ENCODE measurements at places on chromosomes 12 and 14. TPM values are rescaled to one million over a fixed set of nuclear protein-coding genes. Genes with fewer than 3 reads are reported as not detected.

DNA sequence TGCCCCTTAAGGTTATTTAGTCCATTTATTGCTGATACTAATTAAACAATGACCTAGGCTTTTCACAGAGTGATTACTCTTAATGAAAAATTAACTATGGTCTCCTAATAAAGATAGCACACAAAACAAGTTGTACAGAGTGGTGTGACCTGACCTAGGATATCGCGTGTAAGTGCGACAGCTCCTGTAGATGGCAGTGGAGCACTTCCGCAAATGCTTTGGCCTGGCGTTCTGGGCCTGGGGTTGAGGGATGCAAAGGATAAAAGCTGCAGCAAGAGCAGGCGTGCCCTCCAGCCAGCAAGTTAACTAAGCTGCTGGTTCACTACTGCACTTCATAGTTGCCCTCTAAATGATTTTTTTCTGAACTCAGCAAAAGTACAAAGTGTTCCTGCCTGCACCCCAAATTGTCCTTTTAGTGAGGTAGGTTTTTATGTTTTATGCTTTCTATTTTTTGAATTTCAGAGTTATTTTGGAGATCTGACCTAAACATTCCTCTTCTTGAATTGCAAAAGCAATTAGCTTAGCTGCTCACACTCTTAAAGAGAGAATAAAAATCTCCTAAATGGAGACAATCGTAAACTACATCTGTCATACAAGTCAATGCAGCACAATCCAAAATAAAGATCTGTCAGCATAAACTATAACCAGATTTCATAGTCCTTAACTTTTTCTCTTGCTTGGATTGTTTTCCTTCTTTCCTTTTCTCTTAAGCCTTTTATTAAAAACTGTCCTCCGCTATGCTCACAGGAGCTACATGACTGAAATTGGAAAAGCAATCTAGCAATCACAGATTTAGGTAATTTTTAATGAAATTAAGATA, 379.6 kb downstream of the LRIG3 start:
- DNase-seq = peak; percentile 77

Gene P3H3
- 48.0 TPM for polyA plus RNA-seq

- no peak for DNase-seq
These were observed 808.1 kb upstream of the USP15 start for GRCh38 chr12:61452076-61452475.

DNA sequence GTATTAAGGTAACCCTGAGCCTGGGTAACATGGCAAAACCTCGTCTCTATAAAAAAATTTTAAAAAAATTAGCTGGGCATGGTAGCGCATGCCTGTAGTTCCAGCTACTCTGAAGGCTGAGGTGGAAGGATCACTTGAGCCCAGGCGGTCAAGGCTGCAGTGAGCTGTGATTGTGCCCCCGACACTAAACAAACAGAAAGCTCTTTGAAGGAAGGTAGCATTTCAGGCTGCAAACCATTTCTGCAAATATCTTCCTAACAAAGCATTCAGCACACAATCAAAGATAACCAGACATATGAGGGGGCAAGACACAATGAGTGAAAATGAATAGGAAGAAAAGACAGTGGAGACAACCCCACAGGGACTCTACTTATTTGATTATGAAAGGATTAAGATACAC, 118.7 kb downstream of the PRIMA1 start:
- no peak for DNase-seq

DNA sequence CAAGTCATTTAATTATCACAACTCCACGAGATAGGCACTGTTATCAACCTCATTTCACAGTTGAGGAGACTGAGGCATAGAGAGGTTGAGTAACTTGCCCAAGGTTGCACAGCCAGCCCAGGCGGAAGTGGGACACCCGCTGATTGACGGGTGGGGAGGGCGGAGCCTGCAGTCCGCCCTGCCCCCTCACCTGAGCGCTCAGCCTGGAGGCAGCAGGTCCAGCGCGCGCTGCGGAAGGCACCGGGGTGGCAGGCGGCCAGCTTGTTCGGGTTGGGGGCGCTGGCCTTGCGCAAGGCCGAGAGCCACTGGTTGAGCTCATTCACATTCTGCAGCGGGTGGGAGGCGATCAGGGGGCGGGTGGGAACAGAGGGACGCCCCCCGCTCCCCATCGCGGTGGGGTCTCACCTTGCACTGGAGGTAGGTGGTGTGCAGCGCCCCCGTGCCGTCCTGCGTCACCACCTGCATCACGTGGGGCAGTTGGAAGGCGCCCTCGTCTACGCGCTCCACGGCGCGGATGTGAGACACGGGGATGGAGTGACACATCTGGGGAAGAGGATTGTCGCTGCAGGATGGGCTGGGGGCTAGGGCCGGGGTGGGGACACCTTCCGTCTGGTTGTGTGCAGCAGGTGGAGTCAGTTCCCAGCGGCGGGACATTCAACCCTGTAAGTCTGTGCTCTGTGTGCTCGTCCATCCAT, 31.7 kb downstream of the RASAL1 start:
- peak; percentile 48 for DNase-seq

Gene SLC2A14
- 0.99 TPM for polyA plus RNA-seq

DNA sequence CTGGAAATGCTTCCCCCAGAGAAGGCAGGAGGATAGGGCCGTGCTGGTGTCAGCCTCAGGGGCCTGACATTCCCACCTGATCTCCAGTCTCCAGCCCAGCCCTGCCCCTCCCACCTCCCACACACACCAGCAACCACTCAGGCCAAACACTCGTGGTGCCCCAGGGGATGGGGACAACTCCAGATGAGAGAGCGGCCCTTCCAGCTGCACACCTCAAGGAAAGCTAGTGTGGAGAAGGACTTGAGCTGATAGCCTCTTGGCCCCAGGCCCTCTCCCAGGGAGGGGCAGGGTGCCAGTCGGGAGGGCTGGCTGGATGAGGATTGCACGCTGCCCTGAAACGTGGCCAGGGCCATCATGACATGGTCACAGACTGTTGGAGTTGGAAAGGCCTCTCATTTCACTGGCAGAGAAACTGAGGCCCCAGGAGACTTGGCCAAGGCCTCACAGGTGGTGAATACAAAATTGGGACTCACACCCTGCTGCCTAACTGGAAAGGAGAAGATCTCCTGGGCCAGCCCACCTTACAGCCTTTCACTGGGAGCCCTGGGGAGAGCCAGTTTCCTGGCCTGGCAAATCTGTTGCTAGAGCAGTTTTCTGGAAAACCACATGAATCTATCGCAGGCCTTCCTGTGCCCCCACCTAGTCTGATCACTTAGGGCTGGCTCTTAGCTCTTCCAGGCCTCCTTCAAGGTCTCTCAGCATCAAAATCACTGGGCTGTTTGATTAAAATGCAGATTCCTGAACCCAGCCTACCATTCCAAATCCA, 52.1 kb downstream of the IRF2BPL start:
- no peak for DNase-seq

Gene MAPK1IP1L
- polyA plus RNA-seq = 121 TPM

- no peak for DNase-seq
These were observed 1.7 kb upstream of the TMPO start for GRCh38 chr12:98513379-98514322.

DNA sequence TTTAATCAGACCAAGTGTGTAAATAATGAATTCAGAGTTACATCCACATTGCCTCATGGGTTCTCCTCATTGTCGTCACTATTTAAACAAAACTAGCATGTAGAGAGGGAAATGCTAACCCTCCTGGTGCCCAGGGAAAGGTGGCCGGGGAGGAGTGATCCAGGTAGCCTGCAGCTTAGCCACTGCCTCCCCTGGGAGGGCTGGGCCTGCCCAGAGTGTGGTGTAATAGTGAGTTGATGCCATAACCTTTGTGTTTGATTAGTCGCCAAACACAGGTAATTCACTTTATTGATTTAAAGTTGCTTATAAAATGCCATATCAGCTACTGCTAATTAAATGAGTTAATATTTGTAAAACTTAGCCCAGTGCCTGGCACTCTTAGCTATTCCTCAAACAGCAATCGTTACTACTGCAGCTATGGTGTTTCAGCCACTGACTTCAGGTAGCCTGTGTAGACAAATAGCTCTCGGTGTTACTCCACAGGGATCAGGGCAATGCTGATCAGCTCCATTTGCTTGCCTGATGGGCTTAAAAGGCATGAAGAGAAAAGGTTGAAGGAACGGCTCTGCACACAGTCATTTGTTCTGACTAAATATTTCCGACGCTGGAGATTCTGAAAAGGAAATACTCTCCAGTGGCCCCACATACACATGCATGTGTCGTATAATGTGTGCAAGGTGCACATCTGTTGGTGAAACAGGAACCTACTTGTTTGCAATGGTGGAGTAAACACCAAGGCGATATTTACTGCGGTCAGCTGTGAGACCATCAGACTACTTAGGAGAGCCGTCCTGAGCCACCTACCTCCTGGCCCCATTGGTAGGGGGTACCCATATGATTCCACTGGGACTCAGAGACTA, 45.7 kb upstream of the PRMT8 start:
- no peak for DNase-seq

DNA sequence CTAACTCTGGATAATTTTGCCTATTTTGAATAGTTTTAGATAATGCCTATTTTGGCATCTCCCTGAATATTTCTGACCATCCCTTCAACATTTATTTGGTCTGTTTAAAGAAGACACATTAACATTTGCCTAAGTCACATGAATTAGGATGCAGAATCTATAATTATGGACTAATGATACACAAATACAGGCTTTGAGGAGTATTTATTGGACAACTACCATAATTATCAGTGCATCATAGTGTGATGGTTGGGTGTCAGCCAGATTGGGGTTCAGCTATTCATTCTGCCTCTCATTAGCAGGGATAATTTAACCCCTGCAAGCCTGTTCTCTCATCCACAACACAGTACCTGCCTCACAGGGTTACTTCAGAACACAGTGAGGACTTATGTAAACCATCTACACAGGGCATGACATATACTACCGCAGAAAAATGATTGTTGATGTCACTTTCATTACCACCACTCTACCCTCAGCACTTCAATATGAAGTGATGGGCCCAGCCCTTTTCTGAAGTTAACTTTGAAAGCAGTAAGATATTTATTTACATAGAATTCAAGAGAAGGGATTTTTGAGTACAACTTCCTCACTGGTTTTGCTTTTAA, 14.4 kb downstream of the PRKCH start:
- no peak for DNase-seq

- DNase-seq = no peak
These were observed 11.8 kb downstream of the TPH2 start for GRCh38 chr12:71950404-71950803.

DNA sequence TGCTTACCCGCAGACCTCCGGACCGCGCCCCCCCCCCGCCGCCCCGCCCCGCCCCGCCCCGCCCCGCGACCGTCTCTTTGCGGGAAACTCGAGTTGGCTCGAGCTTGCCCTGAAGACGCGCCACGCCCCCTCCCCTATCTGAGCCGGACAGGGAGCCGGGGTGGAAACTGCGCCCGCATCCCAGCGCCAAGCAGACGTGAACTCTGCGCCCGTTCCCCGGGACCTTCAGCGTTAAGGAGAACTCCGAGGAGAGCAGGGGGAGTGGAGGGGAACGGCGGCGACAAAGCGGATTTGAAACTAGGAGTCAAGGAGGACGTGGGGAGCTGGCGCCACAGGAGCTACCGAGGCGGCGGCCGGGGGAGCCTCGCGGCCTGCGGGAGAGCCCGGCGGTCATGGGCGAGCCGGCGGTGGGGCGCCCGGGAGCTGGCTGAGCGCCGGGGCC, at the start of gene KCNK13:
TSS of gene KCNK13 (plus strand) at position 310 of the 442 bp plus-strand sequence. CDS start 212 bp downstream, outside the sequence.
- DNase-seq = no peak

DNA sequence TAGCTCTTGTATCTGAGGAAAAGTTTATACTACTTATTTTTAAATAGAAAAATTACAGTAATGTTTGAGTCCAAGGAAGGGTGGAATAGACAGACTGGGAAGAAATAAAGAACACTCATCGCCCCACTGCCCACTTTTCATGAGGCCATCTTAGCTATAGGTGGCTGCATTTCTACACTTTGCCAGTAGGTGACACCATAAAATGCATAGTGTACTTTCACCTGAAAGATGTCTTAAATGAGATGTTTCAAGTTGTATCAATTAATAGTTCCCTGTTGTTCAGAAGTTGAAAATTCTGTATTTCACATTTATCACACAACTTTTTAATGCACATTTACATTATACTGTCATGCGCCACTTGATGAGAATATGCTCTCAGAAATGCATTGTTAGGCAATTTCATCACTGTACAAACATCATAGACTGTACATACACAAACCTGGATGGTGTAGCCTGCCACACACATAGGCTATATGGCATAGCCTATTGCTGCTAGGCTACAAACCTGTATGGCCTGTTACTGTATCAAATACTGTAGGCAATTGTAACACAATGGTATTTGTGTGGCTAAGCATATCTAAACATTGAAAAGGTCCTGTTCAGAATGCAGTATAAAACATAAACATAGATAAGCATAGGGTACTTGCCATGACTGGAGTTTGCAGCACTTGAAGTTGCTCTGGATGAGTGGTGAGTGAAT, 27.6 kb downstream of the PMCH start:
- DNase-seq = peak; percentile 8

- no peak for DNase-seq
These were observed 120.5 kb downstream of the KCNMB4 start for GRCh38 chr12:70486588-70486987.

GRCh38 chr12:68113644-68114043, 45.9 kb downstream of the IFNG start:
- no peak for DNase-seq

GRCh38 chr14:104263675-104264358, 125.4 kb downstream of the KIF26A start:
- no peak for DNase-seq

Gene ZC3H14
- 98.8 TPM for polyA plus RNA-seq

DNA sequence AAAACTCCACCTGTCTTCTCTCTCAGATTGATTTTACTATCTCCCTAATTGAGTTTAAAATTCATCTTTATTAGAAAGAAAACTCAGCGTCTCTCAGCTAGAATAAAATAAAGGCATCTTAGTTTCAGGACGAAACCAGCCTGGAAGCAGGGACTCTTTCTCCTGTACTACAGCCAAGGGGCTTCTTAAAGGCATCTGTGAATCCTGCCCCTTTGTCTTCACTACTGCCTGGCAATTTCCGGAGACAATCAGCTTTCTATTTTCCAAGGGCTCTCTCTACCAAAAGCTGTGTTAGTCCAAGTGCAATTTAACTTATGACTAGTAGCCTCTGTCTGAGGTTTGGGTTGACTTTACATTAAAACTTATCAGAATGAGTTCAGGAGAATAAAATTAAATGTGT, 623.3 kb upstream of the FOXG1 start:
- no peak for DNase-seq
